ENCODE measurements at places on chromosomes 13 and 19.

- DNase-seq, result no peak
Observed at GRCh38 chr13:82432949-82433348, 1449.3 kb downstream of the SLITRK1 start.

DNA sequence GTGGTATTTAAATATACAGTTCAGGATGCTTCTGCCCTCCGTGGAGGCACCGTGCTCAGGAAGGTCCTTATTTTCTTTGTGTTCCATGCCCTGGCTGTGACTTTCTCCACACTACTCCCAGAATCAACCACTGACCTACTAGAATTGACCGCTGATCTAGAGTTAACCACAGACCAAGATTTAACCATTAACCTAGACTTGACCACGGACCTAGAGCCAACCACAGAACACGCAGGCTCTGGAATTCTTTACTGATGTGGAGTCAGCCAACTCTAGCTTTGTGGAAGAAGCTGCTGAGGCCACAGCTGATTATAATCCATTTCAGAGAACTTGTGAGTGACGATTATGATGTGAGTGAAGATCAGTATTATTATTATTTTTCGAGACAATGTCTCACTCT is 18.0 kb downstream of the GTF2F2 start:
- no peak for DNase-seq

- no peak for DNase-seq
Observed at GRCh38 chr13:104657196-104657595, 1591.0 kb upstream of the SLC10A2 start.

DNA sequence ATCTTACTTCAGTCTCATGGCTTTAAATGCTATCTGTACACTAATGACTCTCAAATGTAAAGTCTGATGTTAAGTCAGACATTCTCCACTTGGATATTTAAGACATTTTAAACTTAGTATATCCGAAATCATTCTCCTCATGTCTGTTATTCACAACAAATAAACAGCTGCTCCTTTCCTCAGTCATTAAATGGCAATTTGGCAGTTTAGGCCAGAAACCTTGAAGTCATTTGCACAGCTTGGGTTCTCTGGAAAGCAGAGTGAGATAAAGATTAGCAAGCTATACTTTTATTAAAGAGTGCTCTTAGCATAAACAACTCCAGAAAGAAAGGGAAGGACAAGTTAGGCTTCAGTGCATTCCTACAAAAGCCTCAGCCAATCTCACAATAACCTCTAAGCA is 53.7 kb downstream of the DNAJC15 start:
- DNase-seq, result no peak

DNA sequence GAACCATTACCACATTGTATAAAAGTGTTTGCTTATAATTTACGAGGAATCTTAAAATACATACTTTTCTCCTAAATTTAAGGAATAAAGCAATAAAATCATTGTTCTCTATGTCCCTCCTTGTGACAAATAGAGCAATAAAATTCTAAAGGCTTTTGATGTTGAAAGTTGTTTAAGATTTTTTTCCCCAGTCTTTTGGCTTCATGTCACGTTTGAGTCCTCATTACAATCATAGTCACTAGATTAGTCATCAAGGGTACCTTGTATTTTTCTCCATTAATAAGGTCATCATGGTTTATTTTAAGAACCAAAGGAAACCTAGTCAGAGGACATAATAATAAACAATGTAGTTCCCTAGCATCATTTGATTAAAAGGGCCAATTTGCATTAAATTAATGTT is 3.2 kb downstream of the WBP4 start:
- DNase-seq, result no peak

DNA sequence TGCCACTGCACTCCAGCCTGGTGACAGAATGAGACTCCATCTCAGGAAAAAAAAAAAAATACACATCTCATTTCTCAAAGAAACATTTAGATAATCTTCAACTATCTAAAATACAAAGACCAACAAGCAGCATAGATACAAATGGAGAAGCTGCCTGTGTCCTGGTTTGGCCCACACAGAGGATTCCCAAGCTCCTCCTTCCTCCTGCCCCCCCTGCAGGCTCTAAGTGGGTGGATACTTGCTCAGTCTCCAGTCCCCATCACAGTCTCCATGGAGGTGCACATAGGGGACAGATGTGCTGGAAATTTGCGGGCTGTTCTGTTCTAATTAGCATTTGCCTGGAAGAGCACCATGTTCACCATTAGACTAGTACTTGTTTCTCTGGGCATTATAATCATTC is 59.9 kb downstream of the ABCC4 start:
- no peak for DNase-seq
